ENCODE measurements at places on chromosomes 11 and 22.

DNA sequence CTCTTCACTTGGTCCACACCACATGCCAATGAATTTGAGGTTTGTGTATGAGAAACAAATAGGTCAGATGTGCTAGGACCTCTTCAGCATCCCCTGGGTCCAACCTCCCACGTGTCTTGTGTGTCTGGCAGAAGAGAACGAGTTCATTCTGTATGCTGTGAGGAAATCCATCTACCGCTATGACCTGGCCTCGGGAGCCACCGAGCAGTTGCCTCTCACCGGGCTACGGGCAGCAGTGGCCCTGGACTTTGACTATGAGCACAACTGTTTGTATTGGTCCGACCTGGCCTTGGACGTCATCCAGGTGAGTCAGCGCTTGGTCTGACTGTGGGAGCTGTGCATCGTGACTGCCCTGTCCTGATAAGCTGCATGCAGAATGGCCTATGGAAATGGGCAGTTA lies 101.0 kb upstream of the SORL1-AS1 start:
- H3K36me3 ChIP-seq = peaks cover 1% of the 10 kb centered on the region
- DNase-seq = no peak
- no peak overlapping the region for H3K4me3 ChIP-seq
- no peak overlapping the region for H3K27ac ChIP-seq
- peaks cover 8% of the 10 kb centered on the region for H3K4me1 ChIP-seq
- H3K27me3 ChIP-seq = peaks cover 33% of the 10 kb centered on the region

- no peaks in the 10 kb centered on the region for H3K36me3 ChIP-seq
- peak overlapping the region; percentile 95 for H3K4me3 ChIP-seq
- H3K4me1 ChIP-seq = peaks cover 55% of the 10 kb centered on the region
- H3K27me3 ChIP-seq = peaks cover under 1% of the 10 kb centered on the region
- DNase-seq = no peak
Observed at GRCh38 chr11:119335655-119336543, 1.6 kb downstream of the RNF26 start.

DNA sequence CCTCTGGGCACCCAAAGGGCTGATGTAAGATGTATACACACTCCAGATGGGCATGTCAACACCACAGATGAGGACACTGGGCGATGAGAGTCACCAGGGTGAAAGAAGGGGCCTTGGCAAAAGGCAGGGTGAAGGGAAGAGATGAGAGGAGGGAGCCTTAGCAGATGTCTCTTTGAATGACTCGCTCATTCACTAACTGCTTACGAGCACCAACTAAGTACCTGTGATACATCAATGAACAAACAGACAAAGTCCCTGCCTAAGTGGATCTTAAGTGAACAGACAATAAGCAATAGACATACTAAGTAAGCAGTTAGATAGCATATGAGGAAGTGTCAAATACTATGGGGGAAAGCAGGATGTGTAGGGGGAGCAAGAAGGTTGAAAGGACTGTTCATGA lies 7.5 kb downstream of the ME3 start:
- H3K4me1 ChIP-seq = peaks cover 30% of the 10 kb centered on the region
- no peak overlapping the region for H3K27ac ChIP-seq
- peaks cover 15% of the 10 kb centered on the region for H3K36me3 ChIP-seq
- no peak overlapping the region for H3K4me3 ChIP-seq
- no peaks in the 10 kb centered on the region for H3K27me3 ChIP-seq

DNA sequence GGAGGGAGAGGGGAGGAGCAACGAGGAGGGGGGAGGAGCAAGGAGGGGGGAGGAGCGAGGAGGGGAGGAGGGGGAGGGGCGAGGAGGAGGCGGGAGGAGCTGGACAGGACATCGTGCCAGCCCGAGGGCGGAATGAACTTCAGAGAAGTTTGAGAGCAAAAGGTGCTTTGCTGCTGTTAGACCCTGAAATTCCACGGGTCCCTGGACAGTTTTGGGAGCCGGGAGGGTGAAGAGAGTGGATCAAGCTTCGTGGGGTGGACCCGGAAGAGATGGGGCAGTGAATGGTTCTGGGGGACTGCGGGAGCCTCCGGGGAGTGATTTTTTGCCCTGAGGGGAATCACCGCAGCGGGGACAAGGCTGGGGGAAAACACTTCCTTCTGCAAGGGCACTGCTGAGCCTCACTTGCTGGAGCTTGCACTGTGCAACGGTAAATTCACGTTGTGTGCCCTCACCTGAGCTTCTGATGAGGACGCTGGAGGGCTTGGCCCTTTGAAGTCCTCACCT lies 10.7 kb upstream of the NLRP6 start:
- peak overlapping the region; percentile 52 for H3K4me3 ChIP-seq
- H3K27ac ChIP-seq = no peak overlapping the region
- no peak for DNase-seq
- peaks cover 9% of the 10 kb centered on the region for H3K27me3 ChIP-seq
- H3K36me3 ChIP-seq = no peaks in the 10 kb centered on the region
